NCI-H1694 (cell line): ENCODE measurements at places on chromosomes 11 and 22.
A peak's percentile ranks its signal among the peaks of the same experiment; 100 is the strongest.

GRCh38 chr11:69950120-69950519 is 128.0 kb upstream of the ANO1 start:
- no peak for DNase-seq

GRCh38 chr11:17894929-17895658 is 117.8 kb downstream of the SERGEF start:
- peak; percentile 12 for DNase-seq

- no peak for DNase-seq
Measured at GRCh38 chr11:36376009-36376887, 80.2 kb downstream of the PRR5L start.

DNA sequence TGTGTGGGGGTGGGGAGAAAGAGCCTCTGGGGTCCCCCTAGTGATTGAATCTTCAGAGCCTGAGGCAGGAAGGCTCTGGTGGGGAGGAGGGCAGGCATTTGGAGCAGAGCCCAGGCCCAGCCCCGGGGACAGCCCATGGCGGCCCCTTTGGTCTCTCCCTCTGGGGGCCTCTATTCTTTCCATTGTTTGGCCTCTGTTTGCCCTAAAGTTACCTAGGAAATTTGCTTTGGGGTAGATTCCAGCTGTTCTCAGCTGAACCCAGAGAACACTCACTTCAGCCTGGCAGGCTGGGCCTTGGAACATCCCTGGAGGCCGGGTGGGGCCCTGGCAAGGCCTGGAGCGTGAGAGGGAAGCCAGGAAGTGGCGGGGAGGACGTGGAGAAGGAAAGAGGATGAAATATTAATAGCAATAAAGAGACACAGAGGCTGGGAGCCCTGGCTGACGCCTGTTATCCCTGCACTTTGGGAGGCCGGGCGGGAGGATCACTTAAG is 22.9 kb upstream of the A4GALT start:
- DNase-seq = no peak
